ENCODE measurements at places on chromosomes 13 and 19. TPM values are rescaled to one million over a fixed set of nuclear protein-coding genes. Genes with fewer than 3 reads are reported as not detected.

DNA sequence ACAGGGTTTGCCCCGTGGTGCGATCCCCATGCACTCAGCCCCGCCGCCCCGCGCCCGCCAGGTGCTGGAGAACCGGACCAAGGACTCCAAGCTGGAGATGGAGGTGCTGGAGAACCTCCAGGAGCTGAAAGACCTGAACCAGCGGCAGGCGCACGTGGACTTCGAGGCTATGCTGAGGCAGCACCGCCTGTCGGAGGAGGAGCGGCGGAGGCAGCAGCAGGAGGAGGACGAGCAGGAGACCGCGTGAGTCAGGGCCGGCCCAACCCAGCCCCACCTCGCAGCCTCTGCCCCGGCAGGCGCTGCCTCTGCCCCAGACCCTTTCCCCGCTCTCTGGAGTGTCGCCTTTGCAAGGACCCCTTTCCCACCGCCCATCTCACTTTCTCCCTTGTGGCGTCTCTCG lies 11.3 kb downstream of the YJU2 start:
- H3K4me3 ChIP-seq, result peak overlapping the region; percentile 57
- peaks cover 7% of the 10 kb centered on the region for H3K4me1 ChIP-seq
- peaks cover 8% of the 10 kb centered on the region for H3K36me3 ChIP-seq
- peak overlapping the region; percentile 24 for H3K27ac ChIP-seq

OR7C2 gene
- not detected for total RNA-seq

IGFL3 gene
- total RNA-seq, result not detected

ZNF44 gene
- total RNA-seq, result 20.7 TPM

IRF2BP1 gene
- 18.7 TPM for total RNA-seq

NOTCH3 gene
- total RNA-seq, result 0.05 TPM

GRCh38 chr19:43928820-43929219 lies 6.3 kb downstream of the ZNF45 start:
- H3K27ac ChIP-seq, result no peak overlapping the region
- no peak overlapping the region for H3K4me3 ChIP-seq
- no peak for DNase-seq

DNA sequence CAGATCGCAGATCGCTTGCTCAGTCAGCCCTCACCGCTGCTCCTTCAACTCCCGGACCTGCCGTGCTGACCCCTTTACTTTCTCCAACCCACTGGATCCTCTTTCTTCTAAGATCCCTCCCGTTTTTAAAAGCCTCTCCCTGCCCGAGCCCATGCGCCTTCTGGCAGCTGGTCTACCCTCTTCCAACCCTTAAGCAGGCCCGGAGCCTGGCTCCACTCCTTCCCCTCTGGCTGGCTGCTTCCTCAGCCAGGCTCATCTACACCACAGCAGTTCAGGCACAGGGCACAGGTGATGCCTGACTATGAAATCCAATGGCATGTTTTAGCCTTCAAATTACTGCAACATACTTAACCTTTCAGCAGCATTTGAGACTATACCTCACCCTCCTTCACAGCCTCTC lies 63.8 kb upstream of the PABPC3 start:
- DNase-seq, result no peak
- H3K27ac ChIP-seq, result no peak overlapping the region
- peaks cover 1% of the 10 kb centered on the region for H3K4me1 ChIP-seq
- H3K36me3 ChIP-seq, result peaks cover 2% of the 10 kb centered on the region
- no peak overlapping the region for H3K4me3 ChIP-seq

- H3K27me3 ChIP-seq, result peaks cover 57% of the 10 kb centered on the region
- peaks cover 6% of the 10 kb centered on the region for H3K36me3 ChIP-seq
- no peak overlapping the region for H3K4me3 ChIP-seq
- no peak overlapping the region for H3K27ac ChIP-seq
- no peak for DNase-seq
These were observed 7.8 kb downstream of the CPB2 start for GRCh38 chr13:46097015-46097414.

GRCh38 chr19:45311621-45312020 lies 11.1 kb downstream of the CKM start:
- peaks cover 2% of the 10 kb centered on the region for H3K4me1 ChIP-seq
- no peak for DNase-seq
- no peak overlapping the region for H3K27ac ChIP-seq
- H3K4me3 ChIP-seq, result no peak overlapping the region
- H3K27me3 ChIP-seq, result peaks cover 32% of the 10 kb centered on the region

DNA sequence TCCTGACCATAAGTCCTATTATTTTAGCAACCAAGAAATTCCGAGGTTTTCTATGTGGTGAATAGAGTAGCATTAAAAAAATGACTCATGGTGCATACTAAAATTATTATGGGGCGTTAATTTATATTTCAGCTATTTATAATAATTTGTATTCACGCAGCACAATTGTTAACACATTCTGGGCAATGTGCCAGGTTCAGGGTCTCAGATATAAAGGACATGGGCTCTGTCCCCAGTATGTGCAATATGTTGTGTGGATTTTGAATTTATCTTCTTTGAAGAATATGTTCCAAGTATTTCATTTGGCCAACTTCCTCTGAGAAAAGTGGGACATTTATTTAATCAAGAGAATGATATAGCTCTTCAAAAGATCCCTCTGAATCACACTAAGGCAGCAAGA lies 1434.7 kb upstream of the PRR20A start:
- H3K4me3 ChIP-seq, result no peak overlapping the region
- H3K27ac ChIP-seq, result no peak overlapping the region
- no peaks in the 10 kb centered on the region for H3K4me1 ChIP-seq
- H3K27me3 ChIP-seq, result no peaks in the 10 kb centered on the region

DNA sequence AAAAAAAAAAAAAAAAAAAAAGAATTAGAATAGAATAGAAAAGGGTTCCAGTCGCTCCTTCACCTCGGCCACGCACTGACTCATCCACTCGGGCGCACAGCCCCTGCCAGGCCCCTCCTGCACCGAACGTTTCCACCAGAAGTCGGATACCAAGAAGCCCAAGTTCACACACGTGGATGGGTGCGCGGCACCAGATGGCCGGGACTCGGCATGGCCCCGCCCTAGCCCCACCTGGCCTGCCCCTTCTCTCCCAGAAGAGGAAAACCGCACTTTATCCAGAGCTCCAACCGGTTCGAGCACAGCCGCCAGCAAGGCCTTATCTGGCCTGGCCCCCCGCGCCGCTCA lies 5.9 kb downstream of the PRR36 start:
- peak overlapping the region; percentile 87 for H3K4me3 ChIP-seq
- H3K27ac ChIP-seq, result peak overlapping the region; percentile 49
- H3K4me1 ChIP-seq, result peaks cover 37% of the 10 kb centered on the region
- H3K36me3 ChIP-seq, result no peaks in the 10 kb centered on the region

GRCh38 chr13:30851697-30852096 lies 54.4 kb upstream of the MEDAG start:
- H3K4me3 ChIP-seq, result no peak overlapping the region
- H3K27me3 ChIP-seq, result no peaks in the 10 kb centered on the region
- DNase-seq, result no peak
- no peak overlapping the region for H3K27ac ChIP-seq

GRCh38 chr19:56751078-56751489 lies 79.5 kb upstream of the ZNF835 start:
- no peak overlapping the region for H3K27ac ChIP-seq
- H3K27me3 ChIP-seq, result no peaks in the 10 kb centered on the region
- H3K4me3 ChIP-seq, result no peak overlapping the region

GRCh38 chr19:49338023-49338677 lies 2.9 kb downstream of the CD37 start:
- peak overlapping the region; percentile 66 for H3K4me3 ChIP-seq
- peak overlapping the region; percentile 68 for H3K27ac ChIP-seq
- peaks cover 52% of the 10 kb centered on the region for H3K4me1 ChIP-seq
- peaks cover 16% of the 10 kb centered on the region for H3K36me3 ChIP-seq

- H3K27ac ChIP-seq, result no peak overlapping the region
- H3K4me3 ChIP-seq, result no peak overlapping the region
- no peaks in the 10 kb centered on the region for H3K36me3 ChIP-seq
- H3K4me1 ChIP-seq, result no peaks in the 10 kb centered on the region
- no peaks in the 10 kb centered on the region for H3K27me3 ChIP-seq
These were observed 1701.3 kb upstream of the PRR20A start for GRCh38 chr13:55439450-55439849.

LRG1 gene
- 0.17 TPM for total RNA-seq

DNA sequence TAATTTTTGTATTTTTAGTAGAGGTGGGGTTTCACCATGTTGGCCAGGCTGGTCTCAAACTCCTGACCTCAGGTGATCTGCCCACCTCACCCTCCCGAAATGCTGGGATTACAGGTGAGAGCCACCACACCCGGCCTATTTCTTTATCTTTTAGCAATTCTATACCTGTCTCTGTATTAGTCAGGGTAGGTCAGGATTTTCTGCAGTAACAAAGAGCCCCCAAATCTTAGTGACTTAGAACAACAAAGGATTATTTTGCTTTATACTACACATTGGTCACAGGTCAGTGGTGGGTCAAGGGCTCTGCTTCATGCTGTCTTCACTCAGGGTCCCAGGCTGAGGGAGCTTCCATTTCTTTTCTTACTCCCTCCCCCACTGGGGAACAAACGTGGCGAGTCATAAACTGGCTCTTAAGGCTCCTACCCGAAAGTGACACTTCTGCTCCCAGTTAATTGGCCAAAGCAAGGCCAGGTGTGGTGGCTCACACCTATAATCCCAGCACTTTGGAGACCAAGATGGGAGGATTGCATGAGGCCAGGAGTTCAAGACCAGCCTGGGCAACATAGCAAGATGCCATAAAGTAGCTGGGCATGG lies 6.8 kb downstream of the ITPKC start:
- peaks cover 37% of the 10 kb centered on the region for H3K4me1 ChIP-seq
- no peak for DNase-seq
- H3K36me3 ChIP-seq, result no peaks in the 10 kb centered on the region
- peak overlapping the region; percentile 70 for H3K27ac ChIP-seq
- no peak overlapping the region for H3K4me3 ChIP-seq

CYP4F8 gene
- not detected for total RNA-seq

COMP gene
- total RNA-seq, result not detected

CEACAM16 gene
- not detected for total RNA-seq

DNA sequence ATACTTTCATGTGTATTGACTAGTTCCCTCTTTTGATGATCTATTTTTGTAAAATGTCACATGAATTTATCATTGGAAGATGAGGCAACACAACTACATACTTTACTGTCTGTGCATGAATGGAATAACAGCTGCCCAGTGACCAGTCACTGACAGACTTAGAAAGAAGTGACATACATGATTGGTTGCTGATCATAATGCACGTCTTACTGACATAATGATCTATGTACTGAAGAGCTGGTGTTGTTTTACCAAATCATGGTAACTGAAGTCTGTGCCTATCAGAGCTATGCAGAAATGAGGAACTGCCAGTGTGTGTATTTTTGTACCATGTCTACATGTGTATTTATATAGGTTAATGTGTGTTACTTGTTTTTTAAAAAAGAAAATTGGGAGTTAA lies 26.5 kb downstream of the GPR18 start:
- peak overlapping the region; percentile 71 for H3K4me3 ChIP-seq
- H3K36me3 ChIP-seq, result peaks cover 4% of the 10 kb centered on the region
- peak overlapping the region; percentile 99 for H3K27ac ChIP-seq
- H3K4me1 ChIP-seq, result peaks cover 53% of the 10 kb centered on the region
- no peaks in the 10 kb centered on the region for H3K27me3 ChIP-seq

DNA sequence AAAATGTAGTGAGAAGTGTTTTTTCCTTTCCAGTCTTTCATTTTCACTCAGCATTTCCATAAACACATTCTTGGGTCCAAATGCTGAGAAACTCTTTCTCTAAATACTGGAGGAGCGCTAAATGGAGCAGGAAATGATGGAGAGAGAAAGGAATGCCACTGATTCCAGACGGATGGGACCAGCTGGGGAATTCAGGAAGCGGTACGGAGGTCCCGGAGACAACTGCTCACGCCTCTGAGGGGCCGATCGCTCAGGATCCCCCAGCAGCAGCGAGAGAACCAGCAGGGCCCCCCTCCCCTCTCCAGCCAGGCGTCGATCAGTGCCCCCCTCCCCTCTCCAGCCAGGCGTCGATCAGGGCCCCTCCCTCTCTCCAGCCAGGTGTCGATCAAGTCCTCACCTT lies 13.2 kb downstream of the RASA3 start:
- H3K4me3 ChIP-seq, result peak overlapping the region; percentile 80
- H3K36me3 ChIP-seq, result peaks cover 2% of the 10 kb centered on the region
- H3K27ac ChIP-seq, result peak overlapping the region; percentile 91
- no peak for DNase-seq
- H3K27me3 ChIP-seq, result no peaks in the 10 kb centered on the region

DNA sequence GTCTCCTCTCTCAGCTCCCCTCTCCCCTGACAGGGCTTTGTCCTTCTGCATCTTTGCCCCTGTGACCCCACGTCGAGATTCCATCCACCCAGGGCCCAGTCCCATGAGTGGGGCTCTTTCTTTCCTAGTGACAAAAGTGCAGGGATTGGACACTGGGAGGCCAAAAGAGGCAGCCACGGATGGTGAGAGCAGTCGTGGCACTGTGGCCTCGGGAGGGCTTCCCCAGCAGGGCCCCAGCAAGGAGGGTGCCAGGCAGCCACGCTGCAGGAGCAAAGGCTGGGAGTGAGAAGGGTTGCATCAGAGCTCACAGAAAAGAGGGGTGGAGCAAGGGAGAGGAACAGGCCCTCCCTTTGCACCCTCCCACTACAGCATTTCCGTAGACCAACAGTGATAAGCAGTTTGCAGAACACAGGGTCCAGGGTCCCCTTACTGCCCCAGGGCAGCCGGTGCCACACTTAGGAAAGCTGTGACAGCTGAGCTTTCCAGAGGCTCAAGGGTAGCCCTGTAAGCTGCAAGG lies 4.9 kb downstream of the ZSCAN1 start:
- peaks cover 4% of the 10 kb centered on the region for H3K36me3 ChIP-seq
- no peak for DNase-seq
- no peak overlapping the region for H3K4me3 ChIP-seq
- no peak overlapping the region for H3K27ac ChIP-seq
- no peaks in the 10 kb centered on the region for H3K4me1 ChIP-seq
